Activated CD4-positive, alpha-beta T cell treated with anti-CD3 and anti-CD28 coated beads, Interleukin-2, amount 10 ng/mL, durations not matched to agents 24 days and 14 days (primary cell): ENCODE measurements at places on chromosomes 4 and X. TPM values are rescaled to one million over a fixed set of nuclear protein-coding genes. Genes with fewer than 3 reads are reported as not detected.
A peak's percentile ranks its signal among the peaks of the same experiment; 100 is the strongest.

GRCh38 chrX:96181605-96182004 is 503.0 kb upstream of the DIAPH2 start:
- no peak for DNase-seq
- H3K4me3 ChIP-seq: no peak overlapping the region
- no peaks in the 10 kb centered on the region for H3K36me3 ChIP-seq
- H3K27ac ChIP-seq: no peak overlapping the region
- H3K27me3 ChIP-seq: no peaks in the 10 kb centered on the region

DNA sequence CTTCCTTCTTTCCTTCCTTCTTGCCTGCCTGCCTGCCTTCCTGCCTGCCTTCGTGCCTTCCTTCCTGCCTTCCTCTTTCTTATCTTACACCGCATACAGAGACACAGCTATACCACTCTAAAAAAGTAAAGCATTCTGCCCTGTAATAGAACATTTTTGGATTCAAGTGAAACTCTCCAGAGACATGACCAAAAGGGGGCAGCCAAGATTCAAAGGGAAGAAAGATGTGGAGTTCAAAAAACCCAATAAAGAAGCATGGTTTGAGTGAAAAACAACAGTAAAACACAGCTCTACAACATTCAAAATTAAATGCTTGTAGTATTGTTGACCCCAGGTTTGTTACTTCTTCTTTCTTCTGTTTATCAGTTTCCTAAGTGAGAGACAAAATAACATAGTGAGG is 914.9 kb upstream of the PCDH7 start:
- H3K27ac ChIP-seq: no peak overlapping the region
- DNase-seq: no peak
- H3K4me3 ChIP-seq: no peak overlapping the region
- H3K4me1 ChIP-seq: no peaks in the 10 kb centered on the region

DNA sequence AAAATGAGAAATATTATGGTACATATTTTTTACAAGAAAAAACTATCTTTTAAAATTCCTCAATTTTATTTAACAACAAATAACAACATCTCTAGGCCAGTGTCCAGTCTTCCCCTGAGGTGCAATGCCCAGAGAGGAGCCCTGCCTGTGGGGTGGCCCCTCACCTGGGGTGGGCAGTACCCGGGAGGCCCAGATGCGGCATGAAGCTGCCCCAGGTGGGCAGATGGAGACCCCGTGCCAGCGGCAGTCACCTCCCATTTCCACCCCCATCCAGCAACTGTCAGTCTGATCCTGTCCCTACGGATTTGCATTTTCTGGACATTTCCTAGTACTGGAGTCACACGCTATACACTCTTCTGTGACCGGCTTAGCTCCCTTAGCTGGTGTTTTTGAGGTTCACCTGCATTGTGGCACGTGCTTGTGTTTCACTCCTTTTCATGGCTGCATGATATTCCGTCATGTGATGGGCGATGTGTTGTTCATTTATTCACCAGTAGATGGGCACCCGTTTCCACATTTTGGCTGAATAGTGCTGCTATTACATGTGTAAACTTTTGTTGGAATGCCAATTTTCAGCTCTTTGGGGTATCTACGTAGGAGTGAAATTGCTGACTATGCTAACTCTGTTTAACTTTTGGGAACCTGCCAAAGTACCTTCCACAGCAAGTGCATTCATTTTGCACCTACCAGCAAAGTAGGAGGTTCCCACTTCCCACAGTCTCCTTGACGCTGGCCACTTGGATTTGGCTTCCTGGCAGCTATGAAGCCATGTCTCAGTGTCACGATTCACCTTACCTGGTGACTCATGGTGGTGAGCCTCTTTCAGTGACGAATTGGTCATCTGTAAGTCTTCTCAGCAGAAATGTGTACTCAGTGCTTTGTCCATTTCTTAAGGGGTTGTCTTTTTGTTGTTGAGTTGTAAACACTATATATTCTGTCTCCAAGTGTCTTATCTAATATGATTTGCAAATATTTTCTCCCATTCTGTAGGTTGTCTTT is 11.7 kb upstream of the MAEA start:
- H3K36me3 ChIP-seq: no peaks in the 10 kb centered on the region
- H3K4me1 ChIP-seq: no peaks in the 10 kb centered on the region
- H3K4me3 ChIP-seq: no peak overlapping the region
- no peak overlapping the region for H3K27ac ChIP-seq
- H3K27me3 ChIP-seq: no peaks in the 10 kb centered on the region
- DNase-seq: peak; percentile 58

DNA sequence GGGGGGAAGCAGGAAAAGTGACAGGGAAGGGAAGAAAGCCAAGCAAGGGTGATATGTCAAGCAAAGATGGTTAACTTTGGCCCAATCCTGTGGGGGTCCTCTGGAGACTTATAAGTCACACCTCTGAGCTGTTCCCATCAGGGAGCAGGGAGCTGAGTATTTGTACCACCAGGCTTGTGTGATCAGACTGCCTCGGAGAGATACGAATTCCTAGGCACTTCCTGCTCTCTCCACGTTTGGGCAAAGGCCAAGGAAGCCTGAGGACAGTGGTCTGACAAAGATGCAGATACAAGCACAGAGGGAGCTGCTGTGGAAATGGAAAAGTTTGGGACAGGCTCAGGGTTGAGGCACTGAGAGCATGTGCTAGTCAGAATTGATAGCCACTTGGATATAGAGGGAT is 10.4 kb upstream of the PPP3CA start:
- no peak for DNase-seq
- H3K4me1 ChIP-seq: no peaks in the 10 kb centered on the region
- H3K27me3 ChIP-seq: peaks cover 52% of the 10 kb centered on the region
- no peaks in the 10 kb centered on the region for H3K36me3 ChIP-seq
- no peak overlapping the region for H3K27ac ChIP-seq
- H3K4me3 ChIP-seq: no peak overlapping the region

DNA sequence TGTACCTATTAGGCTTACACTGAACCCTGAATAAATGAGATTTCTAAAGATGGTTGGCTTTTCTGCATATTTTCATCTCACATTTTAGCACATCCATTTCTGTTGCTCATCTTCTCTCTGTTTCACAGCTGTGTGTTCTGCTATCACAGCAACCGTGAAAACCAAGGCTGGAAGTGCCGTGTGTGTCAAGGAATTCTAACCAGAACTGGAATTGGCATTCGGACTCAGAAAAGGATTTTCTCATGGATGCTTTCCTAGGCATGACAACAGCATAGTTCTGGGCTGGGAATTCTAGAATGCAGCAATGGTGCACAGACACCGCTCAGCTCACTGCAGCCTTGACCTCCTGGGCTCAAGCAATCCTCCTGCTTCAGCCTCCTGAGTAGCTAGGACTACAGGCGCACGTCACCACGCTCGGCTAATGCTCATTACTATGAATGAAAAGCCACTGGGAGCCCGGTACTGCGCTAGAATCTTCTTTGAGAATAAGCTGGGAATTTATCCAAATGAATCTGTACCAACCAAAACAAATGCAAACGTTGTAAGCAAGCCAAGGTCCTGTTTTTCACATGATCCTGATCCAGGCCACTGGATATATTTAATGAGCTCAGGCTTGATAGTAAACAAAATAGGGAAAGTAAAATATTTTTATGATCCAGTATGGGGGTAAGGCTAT is 105.2 kb downstream of the RBM47 start:
- no peak overlapping the region for H3K27ac ChIP-seq
- no peak overlapping the region for H3K4me3 ChIP-seq
- H3K27me3 ChIP-seq: no peaks in the 10 kb centered on the region
- H3K36me3 ChIP-seq: no peaks in the 10 kb centered on the region
- DNase-seq: no peak

GRCh38 chr4:37393889-37394288 is 149.3 kb downstream of the NWD2 start:
- H3K27me3 ChIP-seq: peaks cover 2% of the 10 kb centered on the region
- no peak overlapping the region for H3K4me3 ChIP-seq
- no peak for DNase-seq

GRCh38 chr4:113823291-113823659 is 61.7 kb upstream of the CAMK2D start:
- peaks cover 24% of the 10 kb centered on the region for H3K4me1 ChIP-seq
- no peak overlapping the region for H3K27ac ChIP-seq
- H3K27me3 ChIP-seq: no peaks in the 10 kb centered on the region
- no peak for DNase-seq
- no peaks in the 10 kb centered on the region for H3K36me3 ChIP-seq

DNA sequence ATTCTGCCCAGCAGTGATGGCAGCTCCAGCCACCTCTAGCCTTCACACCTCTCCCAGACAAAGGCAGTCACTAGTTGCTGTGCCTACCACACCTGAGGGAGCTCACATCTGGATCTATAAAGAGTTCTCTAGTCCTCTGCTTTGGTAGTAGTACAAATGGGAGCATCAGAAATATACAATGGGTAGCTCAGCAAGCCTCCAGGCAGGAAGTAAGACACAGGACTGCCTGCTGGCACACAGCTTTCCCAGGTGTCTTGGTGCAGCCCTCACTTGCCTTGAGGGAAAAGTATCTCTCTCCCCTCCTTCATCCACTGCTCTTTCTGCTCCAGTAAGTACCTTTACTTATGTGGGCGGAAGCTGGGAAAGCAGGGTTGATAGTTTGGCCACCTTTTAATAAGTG is 212.9 kb upstream of the SLC7A11 start:
- no peak overlapping the region for H3K4me3 ChIP-seq
- no peaks in the 10 kb centered on the region for H3K36me3 ChIP-seq
- no peak overlapping the region for H3K27ac ChIP-seq
- DNase-seq: no peak
- no peaks in the 10 kb centered on the region for H3K4me1 ChIP-seq

- H3K27ac ChIP-seq: no peak overlapping the region
- H3K27me3 ChIP-seq: no peaks in the 10 kb centered on the region
- peak; percentile 93 for DNase-seq
- H3K4me1 ChIP-seq: peaks cover 13% of the 10 kb centered on the region
- H3K36me3 ChIP-seq: peaks cover 13% of the 10 kb centered on the region
These were observed 15.1 kb downstream of the NOCT start for GRCh38 chr4:139030614-139031235.

The EFHC2 gene
- total RNA-seq: not detected in 2 replicates
